ENCODE measurements at places on chromosomes 2 and 18.

DNA sequence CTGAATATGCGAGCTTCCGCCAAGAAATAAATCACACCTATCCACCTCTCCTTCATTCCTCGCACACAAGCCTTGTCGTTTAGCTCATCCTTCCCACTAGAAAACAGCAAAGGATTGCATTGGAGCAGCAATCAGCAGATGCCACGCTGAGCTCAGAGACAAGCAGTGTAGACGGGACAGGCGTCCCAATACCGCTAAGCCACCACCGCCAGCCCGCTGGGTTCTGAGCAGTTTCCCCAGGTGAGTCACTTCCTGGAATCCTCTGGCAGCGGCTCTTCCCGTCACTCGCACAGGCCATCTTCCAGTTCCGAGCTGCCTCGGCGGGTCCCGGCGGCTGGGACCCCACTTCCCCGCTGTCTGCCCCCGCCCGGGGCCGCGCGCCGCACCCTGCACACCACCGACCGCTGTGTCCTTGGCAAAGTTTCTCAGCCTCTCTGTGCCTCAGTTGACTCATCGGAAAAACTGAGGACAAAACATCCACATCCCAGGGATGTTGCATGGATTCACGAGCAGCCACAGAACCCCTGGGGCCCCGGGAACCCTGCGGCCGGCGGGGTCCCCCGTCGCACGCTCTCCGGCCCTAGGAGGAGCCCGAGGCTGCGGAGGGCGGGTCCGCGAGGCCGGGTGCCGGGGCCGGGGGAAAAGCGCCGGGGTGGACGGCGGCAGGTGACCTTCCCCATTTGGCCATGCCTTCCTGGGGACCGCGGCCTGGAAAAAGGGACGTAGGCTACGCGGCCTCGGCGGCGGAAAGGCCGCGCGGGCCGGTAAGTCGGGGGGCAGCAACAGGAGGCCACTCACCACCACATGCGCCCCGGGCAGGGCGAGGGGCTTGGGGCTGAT is 573 bp downstream of the KDSR start:
- DNase-seq, result peak; percentile 40

DNA sequence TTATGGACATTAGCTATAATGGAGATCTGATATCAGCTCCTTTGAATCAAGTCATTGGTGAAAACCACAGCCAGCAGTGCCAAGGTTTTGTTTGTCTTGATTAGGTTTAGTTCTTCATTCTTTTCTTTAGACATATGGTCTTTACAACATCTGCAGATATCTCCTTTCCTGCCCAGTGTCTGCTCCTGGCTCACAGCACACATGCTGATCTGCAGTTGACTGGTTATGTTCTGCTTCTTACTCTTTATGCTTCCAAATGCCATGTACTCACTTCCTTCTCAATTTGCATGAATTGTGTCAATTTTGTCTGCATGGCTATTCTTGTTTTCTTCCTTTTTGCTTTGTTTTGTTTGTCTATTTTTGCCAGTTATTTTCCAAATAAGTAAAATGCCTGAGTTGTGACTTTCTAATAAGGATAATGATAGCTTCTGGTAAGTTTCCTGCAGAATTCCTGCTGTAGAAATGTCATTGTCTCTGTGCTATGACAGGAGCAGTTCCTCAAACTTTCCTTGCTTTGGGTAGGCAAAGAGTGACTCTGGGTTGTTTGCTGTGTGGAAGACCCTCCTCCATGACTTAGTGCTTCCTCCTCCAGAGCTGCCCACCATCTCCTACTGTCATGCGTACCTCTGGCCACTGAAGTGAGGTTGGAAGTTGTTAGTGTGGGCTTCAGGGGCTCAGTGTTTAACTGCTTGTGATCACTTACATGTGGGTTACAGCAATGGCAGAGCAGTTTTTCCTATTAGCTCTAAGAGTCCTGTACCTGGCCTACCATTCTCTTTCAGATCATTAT is 8.2 kb downstream of the ARHGAP25 start:
- no peak for DNase-seq

- no peak for DNase-seq
Observed at GRCh38 chr2:73243884-73244570, 9.9 kb downstream of the CCT7 start.

- DNase-seq, result no peak
Observed at GRCh38 chr2:12057436-12058166, 311.2 kb downstream of the LPIN1 start.

GRCh38 chr2:20034821-20035220 is 16.6 kb downstream of the LAPTM4A start:
- no peak for DNase-seq

DNA sequence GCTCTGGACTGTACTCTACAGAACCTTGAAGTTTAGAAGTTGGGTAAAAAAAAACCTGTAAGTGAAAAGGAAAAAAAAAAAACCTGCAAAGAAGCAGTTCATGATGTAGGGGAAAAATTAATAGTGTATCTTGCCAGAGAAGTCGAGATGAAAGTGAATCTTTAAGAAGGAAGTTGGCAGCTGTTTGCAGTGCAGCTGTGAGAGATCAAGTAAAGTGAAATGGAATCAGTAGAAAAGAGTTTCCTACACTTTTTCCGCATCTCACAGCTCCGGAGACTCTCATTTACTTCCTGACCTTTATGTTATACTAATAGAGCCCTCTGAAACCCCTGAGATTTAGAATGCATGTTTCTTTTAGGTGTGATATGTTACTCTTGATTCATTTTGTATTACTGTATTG is 19.2 kb downstream of the RNMT start:
- no peak for DNase-seq

- no peak for DNase-seq
Observed at GRCh38 chr2:85393836-85394235, 16.3 kb downstream of the CAPG start.

DNA sequence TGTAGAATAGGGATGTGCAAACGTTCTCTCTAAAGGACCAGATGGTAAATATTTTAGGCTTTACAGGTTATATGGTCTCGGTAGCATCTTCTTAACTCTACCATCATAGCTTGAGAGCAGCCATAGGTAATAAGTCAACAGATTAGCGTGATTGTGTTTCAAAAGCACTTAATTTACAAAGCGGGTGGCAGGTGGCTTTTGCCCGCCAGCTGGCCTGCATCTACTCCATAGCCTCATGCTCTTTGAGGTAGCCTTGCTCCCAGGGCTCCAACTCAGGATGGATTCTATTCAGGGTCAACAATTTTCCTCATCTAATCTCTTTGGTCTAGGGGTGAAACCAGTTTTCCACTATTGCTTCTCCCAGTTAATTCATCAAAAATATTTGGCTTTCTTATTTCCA is 5.0 kb upstream of the ATP9B start:
- no peak for DNase-seq

DNA sequence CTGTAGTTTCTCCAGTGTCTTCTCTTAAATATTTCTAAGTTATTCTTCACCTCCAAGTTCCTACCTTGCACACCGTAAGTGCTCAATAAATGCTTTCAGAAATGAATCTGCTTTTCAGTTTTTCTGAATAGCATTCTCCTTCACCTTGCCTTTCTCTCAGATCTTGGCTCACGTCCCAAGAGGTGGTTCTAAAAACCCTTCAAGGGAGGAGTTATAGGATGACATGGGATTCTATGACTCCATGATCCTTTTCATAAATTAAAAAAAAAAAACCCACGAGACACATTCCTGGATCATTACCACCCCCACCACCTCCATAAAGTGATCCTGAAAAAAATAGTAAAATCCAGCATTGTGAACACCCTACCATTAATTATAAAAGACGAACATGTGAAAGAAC is 11.7 kb downstream of the KCTD1 start:
- DNase-seq, result peak; percentile 44

- no peak for DNase-seq
Observed at GRCh38 chr2:16911746-16912145, 246.1 kb upstream of the CYRIA start.

- no peak for DNase-seq
Observed at GRCh38 chr2:125169764-125170146, 1144.7 kb downstream of the CNTNAP5 start.

DNA sequence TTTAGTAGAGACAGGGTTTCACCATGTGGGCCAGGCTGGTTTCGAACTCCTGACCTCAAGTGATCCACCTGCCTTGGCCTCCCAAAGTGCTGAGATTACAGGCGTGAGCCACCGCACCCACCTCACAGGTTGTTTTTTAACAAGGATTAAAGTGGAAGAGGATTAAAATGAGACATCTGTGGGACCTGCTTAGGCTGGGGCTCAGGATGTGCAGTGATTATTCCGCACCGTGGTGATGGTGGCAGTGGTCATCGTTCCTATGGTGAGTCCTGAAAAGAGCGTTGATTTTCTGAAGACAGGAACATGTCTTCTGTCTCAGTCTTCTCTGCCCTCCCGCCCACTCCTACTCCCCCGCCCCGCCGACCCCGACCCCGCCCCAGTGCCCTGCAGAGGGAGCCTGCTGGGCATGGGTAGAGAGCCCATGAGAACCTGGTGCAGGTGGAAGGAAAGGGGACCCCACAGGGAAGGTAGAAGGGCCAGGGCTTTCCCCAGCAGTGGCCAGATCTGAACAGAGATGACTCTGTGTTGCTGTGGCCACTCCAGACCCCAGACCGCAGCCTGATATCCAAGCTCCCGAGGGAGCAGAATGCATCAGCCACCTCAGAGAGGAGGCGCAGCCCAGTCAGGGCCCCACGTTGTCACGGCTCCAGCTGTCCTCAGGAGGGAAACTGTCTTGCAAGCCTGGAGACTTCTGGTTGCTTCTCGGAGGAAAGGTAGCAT is 34.5 kb upstream of the FOSL2 start:
- DNase-seq, result no peak

GRCh38 chr2:168224346-168224745 is 23.0 kb downstream of the STK39 start:
- DNase-seq, result no peak

DNA sequence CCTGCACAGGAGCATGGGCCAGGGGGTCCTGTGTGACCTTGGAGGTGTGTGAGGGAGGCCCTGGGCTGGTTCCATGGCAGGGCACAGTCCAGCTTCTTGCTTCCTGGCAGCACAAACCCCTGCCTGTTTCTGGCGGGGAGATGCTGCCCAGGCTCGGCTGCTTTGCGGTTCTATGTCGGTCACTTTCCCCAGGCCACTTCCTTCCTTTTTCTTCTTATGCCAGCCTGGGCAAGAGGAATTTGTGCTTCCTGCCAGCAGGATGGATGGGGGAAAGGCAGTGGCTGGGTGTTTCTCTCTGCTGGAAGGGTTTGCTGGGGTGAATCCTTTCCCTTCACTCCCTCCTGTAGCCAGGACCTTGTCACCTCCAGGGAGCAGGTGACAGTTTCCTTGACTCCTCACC is 24.3 kb downstream of the ASAP2 start:
- no peak for DNase-seq

DNA sequence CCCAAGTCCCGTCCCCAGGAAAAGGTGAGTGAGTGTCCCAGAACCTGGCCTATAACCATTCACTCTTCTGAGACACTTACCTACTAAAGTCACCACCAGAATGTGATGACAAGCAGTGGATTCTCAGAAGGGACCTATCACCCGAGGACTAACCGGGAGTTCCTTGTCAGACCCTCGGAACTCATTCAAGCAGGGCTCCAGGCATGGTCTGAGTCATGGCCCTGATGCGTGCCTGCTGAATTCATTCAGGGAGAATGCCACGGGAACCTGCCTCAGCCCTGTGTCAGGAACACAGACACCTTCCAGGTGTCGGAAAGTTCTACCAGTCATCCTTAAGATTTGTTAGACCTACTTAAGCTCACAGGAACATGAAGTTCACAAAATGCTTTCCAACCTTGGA is 29.8 kb downstream of the ALPK2 start:
- DNase-seq, result no peak

DNA sequence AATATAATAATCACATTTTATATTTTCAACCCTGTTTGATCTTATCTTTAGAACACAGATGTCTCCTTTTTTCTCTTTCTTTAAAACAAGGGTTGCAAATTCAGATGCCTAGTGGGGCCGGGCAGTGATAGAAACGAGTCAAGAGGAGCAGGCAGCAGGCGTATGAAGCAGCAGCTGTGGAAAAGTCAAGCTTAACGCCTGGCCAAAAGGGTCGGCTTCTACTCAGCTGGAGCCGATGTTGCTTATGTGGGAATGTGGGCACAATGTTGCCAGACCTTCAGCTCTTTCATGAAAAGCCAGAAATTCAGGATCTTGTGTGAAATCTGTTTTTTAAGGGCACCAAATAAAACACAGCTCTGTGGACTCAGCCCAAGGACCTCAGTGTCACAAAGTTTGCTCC is 642.7 kb downstream of the ARHGAP15 start:
- DNase-seq, result no peak

DNA sequence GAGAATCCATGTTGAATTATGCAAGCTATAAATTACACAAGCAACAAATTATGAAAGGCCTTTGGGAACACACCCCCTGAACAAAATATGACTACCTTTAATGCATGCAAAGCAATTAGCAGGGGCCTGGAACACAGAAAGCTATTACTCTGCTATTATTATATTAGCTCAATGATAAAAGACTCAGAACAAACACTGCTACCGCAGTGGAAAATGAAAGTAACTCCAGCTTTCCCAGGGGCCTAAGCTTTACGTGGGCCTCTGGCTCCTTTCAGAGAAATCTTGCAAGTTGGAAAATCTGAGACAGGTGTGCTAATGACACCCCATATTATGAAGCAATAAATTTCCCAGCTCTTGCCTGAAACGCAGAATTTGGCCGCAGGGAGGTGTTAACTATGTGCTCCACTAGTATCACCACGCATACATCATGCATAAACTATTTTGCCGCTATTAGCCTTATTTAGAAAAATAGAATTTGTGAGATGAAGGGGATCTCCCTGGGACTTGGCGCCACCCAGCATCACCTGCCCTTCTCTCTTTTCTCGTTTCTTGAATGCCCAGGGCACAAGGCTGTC is 321.6 kb upstream of the LYPD1 start:
- DNase-seq, result no peak

- no peak for DNase-seq
Observed at GRCh38 chr2:239703834-239704233, 303.0 kb upstream of the HDAC4 start.

GRCh38 chr2:178482437-178482836 is 2.2 kb downstream of the PLEKHA3 start:
- no peak for DNase-seq

DNA sequence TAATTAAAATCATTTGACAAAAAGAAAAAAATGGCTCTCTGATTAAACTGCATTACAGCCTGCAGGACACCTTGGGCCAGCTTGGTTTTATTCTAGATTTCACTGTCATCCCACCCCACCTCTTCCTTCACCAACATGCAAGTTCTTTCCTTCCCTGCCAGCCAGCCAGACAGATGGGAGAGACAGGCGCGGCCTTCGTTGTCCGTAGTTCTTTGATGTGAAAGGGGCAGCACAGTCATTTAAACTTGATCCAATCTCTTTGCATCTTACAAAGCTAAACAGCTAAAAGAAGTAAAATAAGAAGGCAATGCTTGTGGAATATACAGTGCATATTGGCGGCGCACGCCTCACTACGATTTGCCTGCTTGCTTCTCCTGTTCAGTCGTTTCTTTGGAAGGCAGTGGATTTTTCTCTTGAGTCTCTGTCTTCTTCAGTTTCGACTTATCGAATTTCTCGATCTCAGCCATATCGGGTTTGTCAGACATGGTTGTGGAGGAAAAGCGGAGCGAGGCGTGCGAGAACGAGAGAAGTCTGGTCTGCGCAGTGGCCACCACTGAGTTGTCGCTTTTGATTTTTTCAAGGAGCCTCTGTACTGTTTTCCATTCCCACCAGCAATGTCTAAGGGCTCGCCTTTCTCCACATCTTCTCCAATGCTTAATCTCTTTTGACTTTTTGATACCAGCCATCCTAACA is 22.4 kb downstream of the COLEC11 start:
- DNase-seq, result no peak

All from putamen (tissue), 1 donor.